ENCODE measurements at places on chromosomes 6 and 20.

- no peak for DNase-seq
Measured at GRCh38 chr20:56788671-56789610, 159.8 kb downstream of the TFAP2C start.

DNA sequence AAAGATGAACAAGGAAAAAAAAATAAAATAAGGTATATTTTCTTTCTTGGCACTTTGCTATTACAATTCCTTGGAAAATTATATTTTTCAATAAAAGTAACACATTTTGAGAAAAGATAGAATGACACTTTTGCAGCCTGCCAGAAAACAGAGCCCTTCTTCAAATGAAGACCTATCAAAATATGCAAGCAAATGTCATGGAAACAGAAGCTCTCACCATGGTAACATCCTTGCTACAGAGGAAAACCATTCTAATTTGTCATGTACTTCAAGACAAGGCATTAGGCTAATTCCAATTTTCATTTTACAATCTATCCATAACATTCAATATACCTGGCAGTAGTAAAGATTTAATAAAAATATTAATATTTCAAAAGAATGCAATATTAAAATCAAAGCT is 177.9 kb downstream of the RNGTT start:
- no peak for DNase-seq

DNA sequence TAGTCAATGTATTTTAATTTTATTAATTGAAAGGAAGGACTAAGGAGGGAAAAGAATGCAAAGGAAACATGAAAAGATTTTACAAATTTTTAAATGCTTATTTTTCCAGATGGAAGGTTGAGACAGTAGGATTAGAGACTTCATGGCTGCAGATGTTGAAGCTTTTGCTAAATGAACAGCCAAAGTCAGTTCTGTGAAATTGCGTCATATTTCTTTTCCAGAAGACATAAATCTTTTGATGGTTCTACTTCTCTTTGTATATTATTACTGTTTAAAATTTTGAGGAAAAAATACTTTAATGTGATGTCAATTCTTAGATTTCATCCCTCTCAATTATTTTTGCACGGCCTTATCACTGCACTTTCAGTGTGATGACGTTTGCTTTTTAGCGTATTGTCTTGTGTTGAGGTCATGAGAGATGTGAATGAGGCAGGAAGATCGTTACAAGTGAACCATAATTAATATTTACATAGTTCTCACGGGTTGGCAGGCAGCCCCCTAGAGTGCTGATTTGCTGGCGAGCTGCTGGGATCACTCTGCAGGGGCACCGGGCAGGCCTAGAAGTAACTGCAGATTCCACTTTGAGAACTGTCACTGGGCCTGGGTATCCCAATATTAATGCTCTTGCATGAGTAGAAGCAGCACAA is 158.1 kb downstream of the TBXT start:
- DNase-seq = no peak

DNA sequence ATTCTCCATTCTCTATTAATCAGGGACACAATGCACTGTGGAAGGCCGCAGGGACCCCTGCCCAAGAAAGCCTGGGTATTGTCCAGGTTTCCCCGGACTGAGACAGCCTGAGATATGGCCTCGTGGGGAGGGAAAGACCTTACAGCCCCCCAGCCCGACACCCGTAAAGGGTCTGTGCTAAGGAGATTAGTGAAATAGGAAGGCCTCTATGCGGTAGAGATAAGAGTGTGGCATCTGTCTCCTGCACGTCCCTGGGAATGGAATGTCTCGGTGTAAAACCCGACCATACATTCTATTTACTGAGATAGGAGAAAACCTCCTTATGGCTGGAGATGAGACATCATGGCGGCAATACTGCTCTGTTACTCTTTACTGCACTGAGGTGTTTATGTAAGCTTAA is 15.7 kb upstream of the EIF2S2 start:
- no peak for DNase-seq

DNA sequence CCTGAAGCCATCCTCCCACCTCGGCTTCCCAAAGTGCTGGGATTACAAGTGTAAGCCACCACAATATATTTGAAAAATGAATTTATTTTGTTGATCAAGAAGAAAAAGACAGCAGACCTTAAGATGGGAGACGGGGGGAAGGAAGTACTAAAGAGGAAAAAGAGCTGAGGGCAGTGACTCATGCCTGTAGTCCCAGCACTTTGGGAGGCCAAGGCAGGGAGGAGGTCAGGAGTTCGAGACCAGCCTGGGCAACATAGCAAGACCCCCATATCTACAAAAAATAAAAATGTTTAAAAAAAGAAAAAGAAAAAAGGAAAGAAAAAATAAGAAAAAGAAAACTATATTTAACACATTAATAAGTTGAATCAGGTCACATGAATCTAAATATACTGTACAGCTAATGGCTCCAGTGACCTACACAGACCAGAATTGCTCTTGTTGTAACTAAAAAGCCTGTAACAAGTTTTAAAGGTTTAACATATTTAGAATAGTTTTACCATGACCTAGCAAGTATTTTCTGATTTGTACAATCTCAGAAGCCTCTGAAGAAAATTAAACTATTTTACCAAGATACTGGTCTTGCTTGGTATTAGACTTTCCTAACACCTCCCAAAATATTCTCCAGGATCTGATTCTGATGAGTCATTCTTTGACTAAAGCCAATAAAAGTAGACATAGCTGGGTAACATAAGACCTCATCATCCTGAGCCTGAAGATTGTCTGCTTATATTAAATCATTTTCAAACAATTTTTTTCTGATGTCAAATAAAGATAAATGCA is 4.3 kb upstream of the AKIRIN2 start:
- DNase-seq = no peak

DNA sequence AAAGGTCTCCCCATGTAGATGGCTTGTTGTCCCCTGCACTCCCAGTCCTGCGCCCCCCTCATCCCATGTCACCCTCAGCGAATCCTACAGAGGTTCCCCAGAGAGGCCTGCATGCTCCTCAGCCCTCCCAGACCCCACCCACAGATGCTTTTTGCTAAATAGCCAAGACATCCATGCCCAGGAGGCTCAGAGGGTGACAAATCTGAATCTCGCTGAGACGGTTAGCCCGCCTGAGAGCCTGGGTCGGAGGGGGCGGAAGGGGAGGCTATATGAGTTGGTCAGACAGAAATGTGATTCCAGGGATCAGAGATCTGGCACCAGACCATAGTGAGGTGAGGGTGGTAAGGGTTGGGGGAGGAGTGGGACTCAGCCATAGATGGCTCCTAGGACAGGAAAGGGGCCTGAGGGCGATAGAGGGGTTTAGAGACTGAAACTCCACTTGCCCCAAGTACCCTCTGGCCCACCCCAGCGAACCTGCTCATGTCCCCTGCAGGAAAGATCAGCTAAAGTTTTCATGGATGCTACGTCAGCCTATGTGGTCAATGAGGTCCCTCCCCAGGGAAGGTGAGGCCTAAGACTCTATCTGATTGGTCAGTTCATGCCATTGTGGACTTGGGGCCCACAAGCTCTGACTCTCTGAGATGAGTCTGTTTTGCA is 33.2 kb downstream of the TFEB start:
- no peak for DNase-seq

DNA sequence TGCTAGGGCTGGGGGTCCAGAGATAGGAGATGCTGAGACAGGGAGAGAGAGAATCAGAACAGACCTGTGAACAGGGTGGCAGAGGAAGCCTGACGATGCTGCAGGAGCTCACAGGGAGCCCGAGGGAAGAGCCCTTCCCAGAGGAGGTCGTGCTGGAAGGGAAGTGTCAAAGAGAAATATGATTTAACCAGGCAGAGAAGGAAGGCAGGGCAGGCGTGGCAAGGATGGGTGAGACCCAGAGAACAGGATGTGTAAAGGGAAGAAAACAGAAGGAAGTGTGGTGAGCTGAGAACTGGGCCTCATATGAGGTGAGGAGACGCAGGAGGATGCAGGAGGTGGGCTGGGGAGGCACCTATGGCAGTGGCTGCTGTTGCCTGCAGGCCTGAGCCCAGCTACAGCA is 105.6 kb downstream of the ZDHHC14 start:
- DNase-seq = no peak

GRCh38 chr6:130858498-130859160 is 31.4 kb downstream of the SMLR1 start:
- no peak for DNase-seq

Measured in SIG-M5 (cell line).